ENCODE measurements at places on chromosomes 2 and 18.

- no peak for DNase-seq
Observed at GRCh38 chr2:213157242-213157641, 5.8 kb upstream of the IKZF2 start.

DNA sequence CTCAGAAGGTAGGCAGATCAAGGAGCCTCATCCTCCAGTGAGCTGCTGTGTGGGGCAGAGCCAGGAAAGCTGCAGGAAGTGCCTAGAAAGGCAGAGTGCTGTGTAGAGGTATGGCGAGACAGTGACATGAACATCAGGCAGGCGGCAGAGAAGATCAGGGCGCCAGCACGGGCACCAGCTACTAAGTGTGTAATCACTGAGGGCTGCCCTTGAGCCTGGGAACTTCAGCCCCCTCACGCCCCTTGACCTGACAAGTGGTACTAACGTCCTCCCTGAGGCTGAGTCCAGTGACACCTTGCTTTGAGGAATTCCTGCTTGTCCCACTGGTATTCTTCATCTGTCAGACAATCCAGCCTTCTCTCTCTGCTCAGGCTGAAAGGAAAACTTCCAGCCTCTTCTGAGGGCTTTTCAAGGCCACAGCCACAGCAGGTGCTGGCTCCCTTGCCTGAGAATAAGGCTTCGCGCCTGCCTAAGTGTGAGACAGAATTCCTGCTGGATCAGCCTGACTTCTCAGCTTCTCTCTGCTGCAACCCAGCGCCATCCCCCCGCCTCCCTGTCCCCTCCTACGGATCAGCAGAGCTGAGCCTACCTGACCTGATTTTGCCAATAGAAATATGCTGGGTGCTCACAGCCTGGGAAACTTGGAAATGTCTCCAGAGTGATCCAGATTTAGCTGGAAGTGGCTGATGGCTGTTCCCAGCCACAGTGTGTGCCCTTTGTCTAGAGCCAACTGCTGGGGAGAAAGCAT is 148.0 kb downstream of the SMAD7 start:
- DNase-seq = no peak

DNA sequence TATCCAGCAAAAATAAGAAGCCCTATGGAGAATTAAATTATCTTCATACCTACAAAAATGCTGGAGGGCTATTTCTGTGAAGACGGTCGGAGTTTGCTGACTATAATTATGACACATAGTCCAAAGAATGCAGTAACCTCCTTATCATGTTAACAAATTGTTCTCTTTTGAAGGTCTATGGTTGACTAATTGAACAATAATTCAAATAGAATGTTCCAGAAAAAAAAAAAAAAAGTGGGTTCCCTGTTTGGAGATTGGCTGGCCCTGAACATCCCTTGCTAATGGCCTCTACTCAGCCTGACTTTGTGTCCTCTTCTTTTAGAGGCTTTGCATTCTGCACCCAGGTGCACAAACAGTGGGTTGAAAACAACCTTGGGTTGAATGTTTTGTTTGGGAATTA is 82.8 kb upstream of the CCBE1 start:
- DNase-seq = peak; percentile 83

GRCh38 chr2:122263746-122264145 is 508.3 kb downstream of the TSN start:
- DNase-seq = no peak

DNA sequence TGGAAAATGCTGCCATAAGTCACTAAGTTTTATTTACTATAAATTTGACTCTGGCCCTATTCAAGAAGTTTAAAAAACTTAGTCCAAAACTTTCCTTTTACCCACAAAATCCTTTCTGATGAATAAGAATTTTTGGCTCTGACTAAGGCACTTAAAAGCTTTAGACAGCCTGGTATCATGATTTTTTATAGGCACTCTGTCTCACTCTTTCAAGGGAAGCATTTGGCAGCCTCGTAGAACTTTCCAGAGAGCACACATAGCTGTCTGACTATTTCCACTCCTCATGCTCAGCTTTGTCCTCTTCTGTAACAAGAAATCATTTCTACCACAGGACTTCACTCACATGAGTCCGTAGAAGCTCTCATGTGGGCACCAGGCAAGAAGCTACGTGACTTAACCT is 32.3 kb upstream of the XDH start:
- DNase-seq = no peak

GRCh38 chr18:8232791-8233190 is 376.4 kb upstream of the RAB12 start:
- no peak for DNase-seq

- no peak for DNase-seq
Observed at GRCh38 chr2:149488706-149489440, 98.7 kb downstream of the MMADHC start.

DNA sequence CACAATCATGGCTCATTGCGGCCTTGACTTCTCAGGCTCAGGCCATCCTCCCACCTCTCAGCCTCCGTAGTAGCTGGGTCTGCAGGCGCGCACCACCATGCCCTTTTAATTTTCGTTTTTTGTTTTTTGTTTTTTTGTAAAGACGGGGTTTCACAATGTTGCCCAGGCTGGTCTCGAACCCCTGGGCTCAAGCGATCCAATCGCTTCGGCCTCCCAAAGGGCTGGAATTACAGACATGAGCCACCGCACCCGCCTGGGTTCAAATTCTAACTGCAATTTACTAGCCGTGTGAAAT is 12.3 kb upstream of the DCTN1 start:
- DNase-seq = no peak

DNA sequence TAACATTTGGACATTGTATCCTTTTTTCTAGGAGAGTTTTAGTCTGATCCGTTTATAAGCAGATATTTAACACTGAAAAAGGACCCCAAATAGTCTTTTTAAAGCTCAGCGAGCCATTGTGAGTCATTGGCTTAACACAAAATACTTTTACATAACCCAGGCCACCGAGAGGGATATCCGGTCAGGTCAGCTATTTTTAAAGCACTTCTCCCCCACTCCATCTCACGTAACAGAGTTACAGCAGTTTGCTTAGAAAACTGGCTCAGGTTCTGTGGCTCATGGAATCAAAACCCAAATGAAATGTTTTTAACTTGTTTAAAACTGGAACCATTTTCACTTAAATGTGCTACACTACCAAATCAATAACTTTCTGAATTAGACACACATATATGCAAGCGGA is 23.9 kb downstream of the COL4A3 start:
- DNase-seq = no peak

GRCh38 chr2:11813951-11814350 is 67.5 kb downstream of the LPIN1 start:
- DNase-seq = no peak

DNA sequence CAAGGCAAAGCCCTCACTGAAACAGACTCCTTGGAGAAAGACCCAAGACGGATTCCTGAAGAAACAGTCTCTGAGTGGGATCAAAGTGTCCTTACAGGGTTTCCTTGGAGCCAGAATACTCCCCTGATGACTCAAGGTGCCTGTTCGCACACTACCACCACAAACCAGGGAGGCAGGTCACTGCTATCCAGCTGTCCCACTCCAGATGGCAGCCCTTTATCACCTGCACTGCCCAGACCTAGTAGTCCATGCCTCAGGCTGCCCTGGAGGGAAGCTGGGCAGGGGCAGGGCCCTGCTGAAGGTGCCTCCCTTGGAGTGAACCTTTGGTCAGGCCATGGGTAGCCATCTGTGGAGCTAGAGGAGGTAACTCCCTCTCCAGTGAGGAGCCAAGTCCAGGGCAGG is 34.1 kb downstream of the TRABD2A start:
- no peak for DNase-seq

Measured in RCC 7860 (cell line).